HT-29 (cell line): ENCODE measurements at places on chromosomes 3 and 15.
A peak's percentile ranks its signal among the peaks of the same experiment; 100 is the strongest.

GRCh38 chr15:38073178-38073946 lies 138.9 kb downstream of the TMCO5A start:
- peak; percentile 74 for DNase-seq

- DNase-seq: no peak
These were observed 37.4 kb downstream of the ADCY5 start for GRCh38 chr3:123411340-123412040.

DNA sequence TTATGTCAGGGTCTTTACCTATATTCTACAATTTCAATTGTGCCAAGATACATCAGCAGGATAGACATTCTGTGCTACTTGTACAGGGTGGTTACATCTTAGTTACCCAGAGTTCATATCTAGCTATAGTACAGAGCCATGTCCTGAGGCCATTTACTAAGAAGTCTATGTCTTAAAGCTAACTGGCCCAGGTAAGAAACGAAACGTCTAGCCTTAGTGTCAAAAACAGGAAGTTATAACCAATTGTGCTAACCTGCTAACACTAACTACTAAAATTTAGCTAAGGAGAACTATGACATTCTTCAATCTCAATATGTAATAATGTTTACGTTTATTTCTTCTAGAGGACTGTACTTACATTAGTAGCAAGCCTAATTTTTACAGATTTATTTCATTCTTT lies 717.2 kb upstream of the UBE2E2 start:
- no peak for DNase-seq

- DNase-seq: no peak
These were observed 295.7 kb upstream of the LMCD1 start for GRCh38 chr3:8205881-8206280.

- DNase-seq: no peak
These were observed 567 bp downstream of the TICRR start for GRCh38 chr15:89575656-89576416.

DNA sequence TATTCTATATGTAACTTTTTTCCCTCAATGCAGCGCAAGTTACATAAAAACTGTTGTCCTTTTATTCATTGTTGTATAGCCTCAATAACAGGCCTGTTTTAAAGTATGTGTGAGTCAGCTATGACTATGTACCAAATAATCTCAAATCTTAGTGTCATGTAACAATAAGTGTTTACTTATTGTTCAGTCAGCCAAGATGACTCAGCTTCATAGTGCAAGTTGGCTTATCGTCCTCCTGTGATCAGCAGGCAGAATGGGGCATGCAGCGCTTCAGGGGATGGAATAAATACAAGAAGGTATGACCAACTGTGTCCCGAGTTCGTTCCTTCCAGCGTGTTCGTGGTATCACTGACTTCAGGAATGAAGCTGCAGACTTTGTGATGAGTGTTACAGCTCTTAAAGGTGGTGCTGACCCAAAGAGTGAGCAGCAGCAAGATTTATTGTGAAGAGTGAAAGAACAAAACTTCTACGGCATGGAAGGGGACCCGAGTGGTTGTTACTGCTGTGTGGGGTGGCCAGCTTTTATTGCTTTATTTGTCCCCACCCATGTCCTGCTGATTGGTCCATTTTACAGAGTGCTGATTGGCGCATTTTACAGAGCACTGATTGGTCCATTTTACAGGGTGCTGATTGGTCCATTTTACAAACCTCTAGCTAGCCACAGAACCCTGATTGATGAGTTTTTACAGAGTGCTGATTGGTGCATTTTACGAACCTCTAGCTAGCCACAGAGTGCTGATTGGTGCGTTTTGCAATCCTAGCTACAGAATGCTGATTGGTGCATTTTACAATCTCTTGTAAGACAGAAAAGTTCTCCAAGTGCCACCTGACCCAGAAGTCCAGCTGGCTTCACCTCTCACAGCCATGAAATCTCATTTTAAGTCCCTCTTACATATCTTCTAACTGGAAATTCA lies 1016.0 kb downstream of the MCTP2 start:
- DNase-seq: peak; percentile 79

DNA sequence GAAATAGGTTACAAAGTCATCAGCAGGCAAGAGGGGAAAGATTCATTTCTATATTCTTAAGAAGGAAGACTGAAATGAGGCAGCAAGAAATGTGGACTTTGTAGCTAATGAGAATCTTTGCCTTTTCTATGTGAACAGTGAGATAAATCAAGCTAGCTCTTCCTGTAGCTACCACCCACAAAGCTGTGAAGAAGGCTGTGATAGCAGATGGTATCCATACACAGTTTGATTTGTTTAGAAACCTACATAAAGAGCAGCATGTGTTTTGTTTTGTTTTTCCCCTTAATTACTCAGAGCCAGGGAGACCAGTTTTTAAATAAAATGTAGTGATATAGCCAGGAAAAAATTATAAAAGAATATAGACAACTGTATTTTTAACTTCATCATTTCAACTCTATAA lies 45.5 kb downstream of the TEX9 start:
- no peak for DNase-seq

DNA sequence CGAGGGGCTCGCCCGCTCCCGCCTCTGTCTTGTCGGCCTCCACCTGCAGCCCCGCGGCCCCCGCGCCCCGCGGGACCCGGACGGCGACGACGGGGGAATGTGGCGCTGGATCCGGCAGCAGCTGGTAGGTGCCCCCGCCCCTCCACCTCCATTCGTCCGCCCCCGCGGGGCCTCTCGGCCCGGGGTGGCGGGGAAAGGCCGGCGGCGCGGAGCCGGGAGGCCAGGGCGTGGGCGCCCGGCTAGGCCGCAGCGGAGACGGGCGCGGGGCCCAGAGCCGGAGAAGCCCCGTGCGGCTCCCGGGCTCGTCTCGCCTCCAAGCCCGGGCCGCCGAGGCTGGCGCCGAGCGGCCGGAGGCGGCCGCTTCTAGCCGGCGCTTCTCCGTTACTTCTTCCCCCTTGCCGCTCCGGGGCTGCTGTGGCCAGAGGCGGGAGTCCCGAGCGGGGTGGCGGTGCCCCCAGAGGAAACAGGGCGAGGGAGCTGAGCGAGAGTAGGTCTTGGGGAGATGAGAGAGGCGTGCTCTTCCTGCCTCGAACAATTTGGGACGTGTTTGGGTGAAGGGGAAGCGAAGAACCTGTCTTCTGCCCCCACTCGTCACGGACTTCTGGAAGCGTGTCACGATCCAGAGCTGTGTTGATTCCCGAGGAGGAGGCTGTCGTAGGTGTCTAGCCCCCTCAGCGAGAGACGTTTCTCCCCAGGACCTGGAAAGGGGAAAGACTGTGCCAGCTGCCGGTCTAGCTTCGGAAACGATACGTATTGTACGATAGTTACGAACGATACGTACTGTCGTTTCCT lies 555 bp downstream of the ATP11B start:
- peak; percentile 61 for DNase-seq

DNA sequence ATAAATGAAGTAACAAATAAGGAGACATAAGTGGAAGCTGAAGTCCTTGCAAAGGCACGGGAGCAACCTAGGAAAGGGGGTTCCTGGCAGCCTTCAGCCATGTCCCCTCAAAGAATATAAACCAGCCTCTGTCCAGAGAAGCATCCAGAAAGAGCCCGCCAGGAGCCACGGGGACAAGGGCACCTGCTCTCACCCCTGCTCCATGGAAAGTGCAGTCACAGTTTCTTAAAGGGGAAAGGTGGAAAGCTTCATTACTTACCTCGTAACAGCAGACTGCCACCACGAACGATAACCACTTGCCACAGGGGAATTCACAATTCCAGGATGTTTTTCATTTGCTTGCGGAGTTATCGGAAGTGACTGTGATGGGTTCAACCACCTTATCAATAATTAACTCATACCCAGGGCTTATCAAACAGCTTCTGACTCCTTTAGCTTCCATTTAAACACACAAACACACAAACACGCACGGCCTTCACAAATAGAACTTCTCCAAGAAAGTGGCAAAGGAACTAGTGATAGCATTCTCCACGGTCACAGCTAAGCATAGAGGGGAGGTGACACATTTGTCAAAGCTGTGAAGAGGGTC lies 134.2 kb upstream of the IGF1R start:
- no peak for DNase-seq

GRCh38 chr3:141663993-141664392 lies 74.1 kb upstream of the RNF7 start:
- no peak for DNase-seq

GRCh38 chr3:40593351-40593750 lies 68.6 kb downstream of the ZNF621 start:
- no peak for DNase-seq

DNA sequence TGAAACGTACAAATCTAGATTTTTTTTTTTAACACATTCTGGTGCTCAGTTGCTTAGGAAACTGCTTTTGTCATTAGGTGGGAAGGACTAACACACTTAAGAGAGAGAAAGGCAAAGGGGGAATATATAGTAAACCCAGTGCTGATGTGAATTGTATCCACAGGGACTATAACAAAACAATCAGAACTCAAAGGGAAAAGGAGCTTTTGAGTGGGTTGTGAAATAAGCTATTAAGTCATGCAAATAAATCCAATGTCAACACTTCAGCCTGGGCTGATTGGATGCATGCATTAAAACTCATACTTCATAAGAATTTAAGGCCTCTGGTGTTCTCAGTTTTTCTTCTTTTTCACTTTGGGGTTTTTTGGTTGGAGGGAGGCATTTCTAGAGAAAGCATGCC lies 628.9 kb downstream of the FHIT start:
- DNase-seq: no peak

- DNase-seq: peak; percentile 28
These were observed 17.1 kb downstream of the LYSMD2 start for GRCh38 chr15:51720201-51720995.

DNA sequence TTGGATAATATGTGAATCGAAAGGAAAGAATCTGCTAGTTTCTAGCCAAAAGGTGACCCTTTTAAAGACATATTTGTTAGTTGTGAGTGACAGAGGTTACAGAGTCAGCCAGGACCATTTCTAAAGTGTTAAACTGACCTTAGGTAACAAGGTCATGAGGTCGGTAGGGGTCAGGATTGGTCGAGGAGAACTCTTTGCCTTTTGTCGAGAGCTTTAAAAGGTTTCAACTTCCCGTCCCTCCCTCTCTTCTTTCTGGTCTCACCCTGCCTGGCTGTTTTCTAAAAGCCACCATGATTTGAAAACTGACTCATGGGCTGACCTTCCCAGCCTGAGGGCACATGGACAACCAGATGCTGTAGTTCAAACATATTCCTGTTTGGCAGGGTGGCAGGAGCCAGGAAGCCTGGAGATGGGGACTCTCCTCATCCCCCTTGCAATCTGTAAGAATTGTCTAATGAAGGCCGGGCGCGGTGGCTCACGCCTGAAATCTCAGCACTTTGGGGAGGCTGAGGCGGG lies 25.8 kb upstream of the PRTG start:
- no peak for DNase-seq

DNA sequence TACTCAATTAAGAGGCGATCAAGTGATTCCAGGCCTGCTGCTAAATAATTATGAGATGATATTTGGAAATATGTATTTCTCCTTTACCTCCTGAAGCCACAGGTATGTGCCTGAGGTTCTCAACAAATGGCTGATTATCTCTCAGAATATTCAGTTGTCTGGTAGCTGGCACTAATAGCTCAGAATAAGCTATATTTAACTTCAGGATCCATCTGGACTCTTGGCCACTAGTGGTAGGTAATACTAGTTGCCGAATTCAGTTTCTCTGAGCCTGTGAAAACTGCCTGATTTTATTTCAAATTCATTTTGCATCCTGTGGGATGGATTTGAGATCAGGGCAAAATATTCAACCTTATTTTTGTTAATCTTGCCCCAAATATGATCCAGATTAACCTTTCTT lies 499.0 kb downstream of the DIPK2A start:
- no peak for DNase-seq

GRCh38 chr15:78907577-78907976 lies 34.9 kb downstream of the MORF4L1 start:
- DNase-seq: no peak

GRCh38 chr3:11335056-11335608 lies 62.9 kb downstream of the ATG7 start:
- peak; percentile 59 for DNase-seq

DNA sequence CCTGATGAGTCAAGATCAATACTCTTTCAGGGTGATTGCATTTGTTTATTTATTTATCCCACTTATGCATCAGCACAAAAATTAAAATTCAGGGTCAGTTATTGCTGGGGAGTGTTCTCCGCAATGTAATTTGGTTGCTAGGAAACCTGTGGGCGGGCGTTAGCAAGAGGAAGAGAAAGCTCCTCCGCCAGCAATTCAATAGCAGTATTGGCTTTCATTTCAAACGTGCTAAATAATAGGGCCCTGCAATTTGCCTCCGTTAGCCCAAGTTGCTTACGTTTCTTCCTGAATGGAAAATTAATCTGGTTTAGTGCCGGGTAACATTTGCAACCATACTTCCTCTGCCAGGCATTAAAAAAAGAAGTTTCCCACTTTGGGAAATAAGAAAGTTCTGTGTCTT lies 35.5 kb upstream of the PLCL2 start:
- no peak for DNase-seq

GRCh38 chr3:142857056-142857455 lies 31.8 kb downstream of the PCOLCE2 start:
- DNase-seq: peak; percentile 86

- DNase-seq: no peak
These were observed 18.6 kb downstream of the RFTN1 start for GRCh38 chr3:16494814-16495431.

DNA sequence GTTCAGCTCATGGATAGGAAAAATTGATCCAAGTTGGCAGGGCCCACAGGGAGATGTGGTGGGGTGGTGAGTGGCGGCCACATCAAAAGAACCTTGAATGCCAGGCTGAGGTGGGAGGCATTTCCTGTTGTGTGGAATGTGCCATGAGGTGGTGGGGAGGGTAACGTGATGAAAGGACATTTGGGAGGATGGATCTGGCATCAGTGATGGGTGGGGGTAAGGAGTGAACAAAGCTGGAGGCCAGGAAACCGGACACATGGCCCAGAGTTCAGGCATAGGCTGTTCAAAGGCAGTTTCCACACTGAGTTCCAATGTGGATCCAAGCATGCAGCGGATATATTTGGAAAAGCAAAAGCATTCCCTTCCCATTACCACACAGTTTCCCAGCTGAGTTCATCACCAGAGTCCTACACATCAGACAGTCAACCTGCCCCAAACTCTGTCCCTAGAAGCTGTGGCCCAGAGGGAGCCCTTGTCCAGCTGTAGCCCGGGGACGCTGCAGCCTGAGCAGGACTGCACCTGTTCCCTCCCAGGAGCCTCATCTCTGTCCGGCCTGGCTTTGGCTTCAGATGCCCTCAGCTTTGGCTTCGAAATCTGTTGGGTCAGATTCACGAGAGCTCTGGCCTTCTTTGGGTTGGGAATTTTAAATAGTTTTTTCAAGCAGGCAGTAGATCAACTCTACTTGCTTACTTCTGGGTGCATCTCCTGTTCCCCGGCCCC lies 37.8 kb upstream of the GOLGA6B start:
- no peak for DNase-seq

GRCh38 chr3:136270179-136270578 lies 20.0 kb downstream of the PCCB start:
- DNase-seq: no peak

- no peak for DNase-seq
These were observed 437.3 kb upstream of the TPM1 start for GRCh38 chr15:62605282-62605681.

- DNase-seq: no peak
These were observed 15.4 kb downstream of the CHRD start for GRCh38 chr3:184395320-184395660.
